AG04449 (cell line): ENCODE measurements at places on chromosomes 5 and 9.

DNA sequence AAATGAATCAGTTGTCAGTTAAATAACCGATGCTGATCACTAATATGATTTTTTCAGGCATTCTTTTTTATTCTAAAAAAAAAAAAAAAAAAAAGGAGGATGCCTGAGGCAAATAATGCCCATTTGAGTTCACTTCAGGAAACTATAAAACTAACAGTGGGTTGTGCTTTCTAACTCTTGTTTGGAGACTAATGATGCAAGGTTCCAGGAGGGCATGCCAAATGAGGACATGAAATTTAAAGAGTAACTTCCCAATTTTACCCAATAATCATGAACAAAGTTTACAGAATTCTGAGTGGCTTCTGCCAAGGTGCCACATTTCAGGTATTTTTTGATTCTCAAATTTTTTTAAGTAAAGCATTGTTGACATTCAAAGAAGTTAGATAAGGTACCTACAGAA, 41.0 kb downstream of the CEP120 start:
- DNase-seq, result no peak

DNA sequence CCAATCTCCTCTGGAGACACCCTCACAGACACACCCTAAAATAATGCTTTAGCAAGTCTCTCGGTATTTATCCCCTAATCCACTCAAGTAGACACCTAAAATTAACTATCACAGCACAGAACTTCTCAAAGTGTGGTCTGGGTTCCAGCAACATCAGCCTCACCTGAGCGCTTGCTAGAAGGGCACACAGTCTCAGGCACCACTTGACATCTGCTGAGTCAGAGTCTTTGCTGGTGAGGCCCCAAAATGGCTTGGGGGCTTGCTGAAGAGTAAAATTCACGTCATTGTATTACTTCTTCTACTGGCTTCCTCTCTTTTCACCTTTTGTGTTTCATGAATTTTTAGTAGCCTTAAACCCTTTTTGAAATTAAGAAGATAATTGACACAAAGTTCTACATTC, 9.0 kb downstream of the FOXB2 start:
- no peak for DNase-seq

DNA sequence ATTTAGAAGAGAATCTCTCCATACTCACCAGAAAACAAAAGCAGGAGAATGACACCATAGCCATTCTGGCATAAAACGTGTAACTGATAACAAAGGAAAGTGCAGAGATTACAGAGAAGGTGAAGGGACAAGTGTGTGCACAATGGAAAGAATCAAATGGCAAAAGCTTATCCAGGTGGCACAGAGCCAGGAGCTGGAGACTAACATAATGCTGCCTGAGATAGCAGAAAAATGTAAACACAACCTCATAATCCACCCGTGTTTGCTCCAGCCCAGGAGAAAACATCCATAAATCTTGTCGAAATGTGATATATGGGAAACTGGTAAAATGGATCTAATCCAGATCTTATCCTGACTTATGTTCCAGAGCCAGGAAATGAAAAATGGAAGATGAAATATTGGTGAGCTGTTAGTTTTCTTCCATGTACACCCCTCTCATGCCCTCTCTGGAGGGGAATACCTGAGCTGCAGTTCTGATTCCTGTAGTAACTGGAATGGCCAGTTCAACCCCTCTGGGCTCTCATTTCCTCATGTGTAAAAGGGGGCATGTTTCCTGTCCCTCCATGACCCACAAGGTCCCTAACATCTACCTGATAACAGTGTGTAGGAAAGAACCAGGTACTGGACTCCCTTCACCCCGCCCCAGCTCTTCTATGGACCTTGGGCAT, 212.3 kb upstream of the DAPK1 start:
- DNase-seq, result no peak

- DNase-seq, result no peak
Measured at GRCh38 chr5:60710362-60710761, 10.4 kb upstream of the DEPDC1B start.

- no peak for DNase-seq
Measured at GRCh38 chr9:20692554-20692953, 8.5 kb downstream of the FOCAD start.

- DNase-seq, result no peak
Measured at GRCh38 chr5:14025569-14026286, 81.2 kb upstream of the DNAH5 start.

DNA sequence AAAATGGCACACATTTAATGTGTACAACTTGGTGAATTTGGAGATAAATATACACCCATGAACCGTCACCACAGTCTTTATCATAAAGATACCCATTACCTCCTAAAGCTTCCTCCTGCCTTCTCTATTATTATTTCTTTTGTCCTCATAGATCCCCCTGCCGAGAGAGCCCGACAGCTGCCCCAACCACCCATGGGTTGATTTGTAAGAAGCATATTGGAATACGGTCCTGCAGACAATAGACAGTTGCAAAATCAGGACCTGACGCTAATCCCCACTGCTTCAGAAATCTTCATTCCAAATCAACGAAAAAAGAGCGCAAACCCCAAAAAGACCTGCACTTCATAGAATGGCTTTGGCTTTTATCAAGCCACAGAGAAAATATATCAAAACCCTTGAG, 697.5 kb downstream of the SEMA5A start:
- DNase-seq, result no peak

GRCh38 chr9:133054966-133055365, 6.8 kb upstream of the CEL start:
- DNase-seq, result peak; percentile 69

GRCh38 chr9:131420980-131421624, 27.2 kb downstream of the PRRC2B start:
- no peak for DNase-seq

DNA sequence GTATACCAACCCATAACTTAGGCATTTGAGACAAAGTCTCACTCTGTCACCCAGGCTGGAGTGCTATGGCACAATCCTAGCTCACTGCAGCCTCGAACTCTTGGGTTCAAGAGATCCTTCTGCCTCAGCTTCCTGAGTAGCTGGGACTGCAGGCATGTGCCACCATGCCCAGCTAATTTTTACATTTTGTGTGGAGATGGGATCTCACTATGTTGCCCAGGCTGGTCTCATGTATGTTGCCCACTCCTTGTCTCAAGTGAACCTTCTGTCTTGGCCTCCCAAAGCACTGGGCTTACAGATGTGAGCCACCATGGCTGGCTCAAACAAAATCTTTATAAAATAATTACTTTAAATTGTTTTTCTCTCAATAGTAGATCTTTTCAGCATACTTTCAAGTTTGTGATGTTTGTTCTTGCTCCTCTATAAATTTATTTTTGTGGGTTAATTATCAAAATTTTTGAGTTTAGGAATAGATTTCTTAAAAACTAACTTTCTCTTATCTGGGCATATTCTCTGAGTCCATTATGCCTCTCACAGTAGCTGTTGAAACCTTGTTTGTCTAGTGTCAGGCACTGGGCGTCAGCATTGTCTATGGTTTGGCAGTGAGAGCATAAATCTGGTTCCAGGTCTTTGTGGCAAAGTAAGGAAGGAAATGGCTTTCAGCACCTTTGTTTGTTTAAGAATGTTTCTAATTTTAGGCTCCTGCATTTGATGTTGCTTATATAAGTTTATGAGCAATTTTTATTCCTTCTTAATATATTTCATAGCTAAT, 38.7 kb downstream of the NLN start:
- DNase-seq, result no peak
